ENCODE measurements at places on chromosomes 16 and 17. TPM values are rescaled to one million over a fixed set of nuclear protein-coding genes. Genes with fewer than 3 reads are reported as not detected.

DNA sequence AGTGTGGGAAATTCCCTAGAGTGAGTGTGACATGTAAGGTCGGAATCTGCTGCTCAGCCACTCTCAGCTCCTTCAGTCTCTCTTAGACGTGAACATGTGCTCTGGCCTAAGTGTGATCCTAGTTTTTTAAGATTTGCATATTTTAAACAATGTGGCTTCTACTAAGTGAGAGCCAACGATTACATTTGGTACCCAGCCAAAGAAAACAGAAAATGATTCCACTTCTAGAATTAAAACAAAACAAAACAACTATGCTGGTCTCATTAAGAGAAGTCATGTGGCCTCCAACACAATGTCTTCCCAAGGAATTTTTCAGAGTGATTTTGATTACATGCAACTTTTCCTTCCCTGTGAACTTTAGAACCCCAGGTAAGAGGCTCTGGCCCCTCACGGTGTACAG lies 10.1 kb downstream of the TMEM238L start:
- no peak for DNase-seq

DNA sequence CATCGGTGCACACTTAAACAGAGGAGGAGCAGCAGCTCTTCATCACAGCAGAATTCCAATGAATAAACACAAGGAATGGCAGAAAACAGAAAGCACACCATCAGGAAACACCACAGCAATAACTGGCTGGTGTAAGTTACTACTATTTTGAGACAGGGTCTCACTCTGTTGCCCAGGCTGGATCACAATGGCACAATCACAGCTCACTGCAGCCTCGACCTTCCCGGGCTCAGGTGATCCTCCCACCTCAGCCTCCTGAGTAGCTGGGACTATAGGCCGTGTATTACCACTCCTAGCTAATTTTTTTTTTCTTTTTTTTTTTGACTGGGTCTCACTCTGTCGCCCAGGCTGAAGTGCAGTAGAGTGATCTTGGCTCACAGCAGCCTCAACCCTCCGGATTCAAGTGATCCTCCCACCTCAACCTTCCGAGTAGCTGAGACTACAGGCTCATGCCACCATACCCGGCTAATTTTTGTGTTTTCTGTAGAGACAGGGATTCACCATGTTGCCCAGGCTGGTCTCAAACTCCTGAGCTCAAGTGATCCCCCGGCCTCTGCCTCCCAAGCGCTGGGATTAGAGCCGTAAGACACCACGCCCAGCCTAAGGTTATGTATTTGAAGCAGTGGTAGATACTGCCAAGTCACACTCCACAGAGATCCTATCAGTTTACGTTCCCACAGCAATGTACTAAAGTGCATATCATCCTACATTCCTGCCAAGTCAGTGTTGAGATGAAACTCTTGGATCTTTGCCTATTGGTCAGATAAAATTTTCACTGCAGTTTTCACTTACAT lies 20.7 kb downstream of the TRAP1 start:
- no peak for DNase-seq

DNA sequence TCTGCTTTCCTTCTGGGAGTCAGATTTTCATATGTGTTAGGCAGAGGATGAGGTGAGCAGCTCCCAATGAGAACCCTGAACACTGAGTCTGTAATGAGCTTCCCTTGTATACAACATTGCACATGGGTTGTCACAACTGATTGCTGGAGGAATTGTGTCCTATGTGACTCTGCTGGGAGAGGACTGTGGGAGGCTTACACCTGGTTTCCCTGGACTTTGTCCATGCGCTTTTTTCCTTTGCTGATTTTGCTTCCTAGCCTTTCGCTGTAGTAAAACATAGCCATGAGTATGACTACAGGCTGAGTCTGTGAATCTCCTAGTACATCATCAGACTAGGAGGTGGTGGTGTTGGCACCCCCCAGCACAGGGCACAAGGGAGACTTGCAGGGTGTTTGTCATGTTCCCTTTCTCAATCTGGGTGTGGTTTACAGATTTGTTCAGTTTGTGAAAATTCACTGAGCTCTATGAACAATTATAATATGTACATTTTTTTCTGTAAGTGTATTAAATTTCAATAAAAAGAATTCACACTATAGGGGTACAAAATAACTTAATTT lies 1.7 kb upstream of the PLK1 start:
- no peak for DNase-seq

GRCh38 chr17:82835766-82836512 lies 3.9 kb downstream of the ZNF750 start:
- DNase-seq: no peak

The DOK4 gene
- 36.8 TPM for polyA plus RNA-seq
